ENCODE measurements at places on chromosomes 6 and 20. TPM values are rescaled to one million over a fixed set of nuclear protein-coding genes. Genes with fewer than 3 reads are reported as not detected.

Gene RNF146
- total RNA-seq = 38.5 TPM

Gene MYLK4
- total RNA-seq = 1.3 TPM

Gene CD83
- total RNA-seq = 10.3 TPM

Gene GRM4
- total RNA-seq = not detected

Gene WFDC2
- total RNA-seq = 0.80 TPM

Gene OR10C1
- total RNA-seq = not detected

Gene RNF5
- total RNA-seq = 38.6 TPM

Gene FAM217A
- total RNA-seq = not detected

Gene GPR6
- not detected for total RNA-seq

Gene SLC22A7
- total RNA-seq = not detected

Gene FILIP1
- total RNA-seq = not detected

Gene TINAG
- not detected for total RNA-seq

GRCh38 chr6:186340-186965, 105.8 kb upstream of the DUSP22 start:
- no peak for DNase-seq

DNA sequence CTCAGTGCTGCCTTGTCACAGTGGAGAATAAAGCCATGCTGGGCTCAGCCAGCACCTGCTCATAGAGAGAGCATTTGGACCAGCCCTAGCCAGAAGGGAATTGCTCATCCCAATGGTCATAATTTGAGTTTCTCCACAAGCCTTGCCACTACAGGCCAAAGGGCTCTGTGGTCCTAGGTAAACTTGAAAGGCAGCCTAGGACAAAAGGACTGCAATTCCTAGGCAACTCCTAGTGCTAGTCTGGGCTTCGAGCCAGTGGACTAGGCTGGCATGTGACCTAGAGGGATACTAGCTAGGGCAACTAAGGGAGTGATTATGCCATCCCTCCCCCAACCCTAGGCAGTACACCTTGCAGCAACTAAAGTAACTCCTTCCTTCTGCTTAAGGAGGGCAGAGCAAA, 516.2 kb downstream of the BCKDHB start:
- DNase-seq = no peak

- DNase-seq = no peak
Measured at GRCh38 chr6:119312875-119313338, 36.7 kb downstream of the MAN1A1 start.

- no peak for DNase-seq
Measured at GRCh38 chr6:145420599-145420998, 314.7 kb downstream of the EPM2A start.

- no peak for DNase-seq
Measured at GRCh38 chr20:1265226-1265915, 723 bp upstream of the SNPH start.

DNA sequence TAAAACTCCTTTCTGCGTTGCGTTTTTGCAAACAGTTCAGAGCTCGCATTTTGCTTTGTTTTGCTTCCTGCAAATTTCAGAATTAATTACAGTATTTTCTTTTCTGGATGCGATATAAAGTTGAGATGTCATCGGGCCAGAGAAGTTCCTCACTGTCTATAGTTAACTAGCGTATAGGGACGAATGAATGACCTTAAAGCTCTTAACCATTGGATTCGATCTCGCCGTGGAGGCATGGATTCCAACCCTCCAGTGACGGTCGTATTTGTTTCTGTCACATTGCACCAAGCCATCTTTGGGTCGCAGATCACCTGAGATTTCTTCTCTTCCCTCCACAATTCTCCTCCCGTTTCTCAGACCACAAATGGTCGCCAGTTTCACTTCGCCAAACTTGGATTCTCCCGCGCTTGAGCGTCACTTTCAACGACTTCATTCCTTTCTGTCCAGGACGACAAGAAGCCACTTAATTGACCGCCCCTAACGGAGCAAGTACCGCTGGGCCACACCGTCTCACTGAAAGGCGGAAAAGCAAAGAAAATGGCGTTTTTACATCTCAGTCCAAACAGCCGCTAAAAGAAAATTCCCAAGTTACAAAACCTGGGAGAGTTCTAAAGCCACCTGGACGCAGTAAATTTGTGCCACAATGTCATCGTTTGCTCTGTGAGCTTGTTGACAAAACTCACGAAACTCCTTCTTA, 85.3 kb upstream of the ZNF184 start:
- no peak for DNase-seq

GRCh38 chr6:31497531-31498476, at the start of gene MICB:
TSS of gene MICB (plus strand) at chr6:31498145. CDS start at chr6:31498194, 49 bp downstream.
- peak; percentile 92 for DNase-seq

GRCh38 chr6:131561925-131562707, 10.9 kb upstream of the ARG1 start:
- no peak for DNase-seq

DNA sequence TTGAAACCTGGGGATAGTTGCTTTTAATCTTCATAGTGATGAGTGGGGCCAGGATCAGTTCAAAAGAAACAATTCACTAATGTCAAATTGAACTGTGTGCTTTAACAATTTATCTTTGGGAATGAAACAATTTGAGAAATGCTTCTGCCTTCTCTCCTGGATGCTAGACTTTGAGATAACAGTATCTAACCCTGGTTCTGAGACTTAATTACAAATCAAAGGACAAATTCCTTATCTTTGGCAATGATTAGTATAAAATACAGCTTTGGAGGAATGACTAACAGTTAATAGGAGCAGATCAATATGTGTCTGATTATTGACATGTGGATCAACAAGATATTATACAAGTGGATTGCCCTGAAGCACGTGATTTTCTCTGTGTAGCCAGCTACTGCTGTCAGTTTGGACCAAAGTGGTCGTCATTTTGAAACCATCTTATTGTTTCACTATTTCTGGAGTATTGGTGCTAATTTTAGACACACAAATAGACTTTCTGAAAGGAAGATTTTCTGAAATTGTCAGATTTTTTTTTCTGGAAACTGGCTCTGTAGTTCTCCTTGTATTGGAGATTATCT, 6.2 kb upstream of the FLRT3 start:
- no peak for DNase-seq

DNA sequence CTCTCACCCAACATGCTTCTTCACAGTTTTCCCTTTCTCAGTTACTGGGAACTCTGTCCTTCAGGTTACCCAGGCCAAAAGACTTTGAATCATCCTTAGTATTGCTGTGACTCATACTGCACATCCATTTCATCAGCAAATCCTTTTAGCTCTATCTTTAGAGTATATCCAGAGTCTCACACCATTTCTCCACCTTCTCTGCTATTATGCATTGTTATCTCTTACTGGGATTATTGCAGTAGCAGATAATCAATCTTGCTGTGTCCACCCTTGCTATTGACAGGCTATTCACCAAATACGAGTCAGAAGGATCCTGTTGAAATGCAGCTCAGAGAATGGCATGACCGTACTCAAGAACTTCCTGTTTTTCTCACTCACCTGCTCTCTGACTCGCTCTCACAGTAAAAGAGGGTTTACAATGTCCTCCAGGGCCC, 57.3 kb downstream of the BCKDHB start:
- DNase-seq = no peak

GRCh38 chr6:16229700-16230099, 8.7 kb upstream of the GMPR start:
- no peak for DNase-seq

GRCh38 chr20:33947709-33948295, 45.9 kb upstream of the RALY start:
- peak; percentile 15 for DNase-seq

- no peak for DNase-seq
Measured at GRCh38 chr6:47022191-47022590, 19.9 kb downstream of the ADGRF1 start.

- no peak for DNase-seq
Measured at GRCh38 chr6:154232013-154232910, 124.3 kb downstream of the IPCEF1 start.

- no peak for DNase-seq
Measured at GRCh38 chr20:48374991-48375595, 452.7 kb downstream of the PREX1 start.

DNA sequence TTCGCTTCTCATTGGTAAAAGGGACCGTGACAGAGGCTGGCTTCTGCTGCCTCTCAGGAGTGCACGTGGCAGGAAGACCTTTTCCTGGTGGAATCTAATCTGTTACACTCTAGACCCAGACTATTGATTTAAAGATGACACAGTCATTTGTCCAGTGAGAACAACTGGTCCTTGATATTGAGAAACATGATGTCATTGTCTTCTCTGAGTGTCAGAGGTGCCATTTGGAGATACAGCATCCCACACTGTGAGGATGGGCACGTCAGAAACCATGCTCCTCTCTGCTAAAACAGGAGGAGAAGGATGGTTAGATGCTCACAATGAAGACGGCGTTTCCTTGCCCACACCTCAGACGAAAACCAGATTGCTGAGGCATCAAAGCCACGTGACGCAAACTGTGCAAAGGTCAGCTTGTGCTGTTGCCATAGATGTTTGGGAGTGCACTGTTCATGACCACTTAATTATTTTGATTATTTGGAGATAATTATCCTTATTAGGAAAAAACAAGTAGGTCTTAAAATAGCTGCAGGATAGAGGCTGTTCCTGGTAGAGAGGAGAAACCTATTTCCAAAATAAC, 169.0 kb downstream of the SMOC2 start:
- DNase-seq = no peak

- DNase-seq = no peak
Measured at GRCh38 chr20:6055161-6055783, 1.4 kb upstream of the LRRN4 start.

DNA sequence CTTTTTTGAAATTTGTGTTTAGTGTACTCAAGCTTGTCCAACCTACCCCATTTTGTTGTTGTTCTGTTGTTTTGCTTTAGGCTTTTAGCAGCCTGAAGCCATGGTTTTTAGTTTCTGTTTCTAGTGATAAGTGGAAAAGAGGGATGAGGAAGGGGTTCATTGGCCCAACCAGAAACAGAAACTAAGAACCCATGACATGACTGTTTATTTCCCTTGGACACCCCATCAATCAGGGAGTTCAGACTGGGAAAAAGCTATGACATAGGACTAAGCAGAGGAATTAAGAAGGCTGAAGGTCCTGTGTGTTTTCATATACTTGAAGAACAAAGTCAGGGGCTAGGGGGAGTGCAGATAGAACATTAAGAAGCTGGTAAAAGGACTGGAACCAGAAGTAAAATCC, 194.5 kb upstream of the THEMIS start:
- DNase-seq = no peak

GRCh38 chr6:10098756-10099528, 315.9 kb downstream of the TFAP2A start:
- no peak for DNase-seq

GRCh38 chr6:593139-593906, 63.6 kb downstream of the HUS1B start:
- DNase-seq = peak; percentile 69

GRCh38 chr6:166693880-166694279, 66.8 kb upstream of the RPS6KA2 start:
- no peak for DNase-seq

GRCh38 chr6:51396583-51396982, 577.9 kb downstream of the TFAP2B start:
- no peak for DNase-seq

GRCh38 chr6:56040889-56041301, 165.5 kb upstream of the BMP5 start:
- no peak for DNase-seq

- no peak for DNase-seq
Measured at GRCh38 chr6:20811109-20811761, 277.0 kb downstream of the CDKAL1 start.
